ENCODE measurements at places on chromosomes 5 and 9.

GRCh38 chr9:36987891-36988290 lies 46.2 kb downstream of the PAX5 start:
- no peak for DNase-seq

- DNase-seq: no peak
These were observed 5.2 kb upstream of the CRB2 start for GRCh38 chr9:123350590-123351310.

- DNase-seq: no peak
These were observed 56.1 kb downstream of the LSM11 start for GRCh38 chr5:157799578-157799977.

GRCh38 chr9:70015099-70015498 lies 28.5 kb upstream of the MAMDC2 start:
- DNase-seq: no peak

DNA sequence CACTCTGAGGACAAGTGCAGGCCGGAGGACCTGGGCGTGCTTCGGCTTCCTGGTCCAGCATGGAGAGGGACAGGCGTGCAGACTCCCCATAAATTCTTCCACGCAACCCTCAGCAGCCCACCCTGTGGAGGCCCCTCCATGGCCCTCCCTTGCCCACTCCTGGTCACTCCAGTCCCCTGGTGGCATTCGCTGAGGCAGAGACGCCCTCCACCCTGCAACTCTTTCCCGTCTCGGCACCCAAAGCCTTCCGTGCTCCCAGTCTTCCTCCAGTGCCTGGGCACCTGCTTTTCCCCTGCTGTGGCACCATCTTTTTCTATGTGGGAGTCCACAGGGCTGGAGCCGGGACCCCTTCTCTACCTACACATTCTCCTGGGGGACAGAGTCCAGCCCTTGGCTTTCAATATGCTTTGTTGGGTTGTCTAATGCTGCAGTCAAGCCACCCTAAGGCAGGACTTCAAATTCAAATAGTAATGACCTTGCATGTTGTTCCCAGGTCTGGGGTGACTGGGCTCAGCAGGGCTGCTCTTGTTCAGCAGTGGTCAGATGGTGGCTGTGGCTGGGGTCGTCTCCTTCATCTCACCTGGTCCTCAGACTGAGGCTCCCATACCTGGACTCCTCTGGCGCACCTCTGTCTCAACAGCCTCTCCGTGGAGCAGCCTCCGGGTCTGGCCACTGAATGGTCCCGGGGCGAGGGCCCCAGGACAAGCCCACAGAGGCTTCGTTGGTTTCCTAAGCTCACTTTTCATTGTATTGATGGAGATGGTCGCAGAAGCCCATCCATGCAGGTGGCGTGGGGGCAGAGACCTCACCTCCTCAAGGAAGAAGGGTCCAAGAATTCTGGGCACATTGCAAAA lies 15.2 kb downstream of the MRPL36 start:
- no peak for DNase-seq

- no peak for DNase-seq
These were observed 250.5 kb downstream of the DENND1A start for GRCh38 chr9:123679330-123679987.

DNA sequence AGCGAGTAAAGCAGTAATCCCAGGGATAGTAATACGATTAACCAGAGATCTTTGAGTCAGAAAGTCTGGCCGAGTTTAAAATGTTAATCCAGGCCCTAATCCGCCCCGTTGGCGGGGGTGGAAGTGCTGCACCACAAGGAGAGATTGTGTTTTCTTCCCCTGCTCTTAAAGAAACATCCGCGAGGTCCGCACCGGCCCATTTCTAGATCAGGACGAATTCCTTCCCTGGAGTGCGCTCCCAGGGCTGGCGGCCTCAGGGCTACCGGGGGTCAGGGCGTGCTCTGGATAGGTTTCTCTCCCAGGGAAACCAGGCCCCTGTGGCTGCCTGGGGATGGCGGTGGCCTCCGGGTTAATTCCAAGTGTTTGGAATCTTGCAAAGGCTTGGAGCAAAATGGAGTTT lies 9.3 kb upstream of the NEUROG1 start:
- no peak for DNase-seq

DNA sequence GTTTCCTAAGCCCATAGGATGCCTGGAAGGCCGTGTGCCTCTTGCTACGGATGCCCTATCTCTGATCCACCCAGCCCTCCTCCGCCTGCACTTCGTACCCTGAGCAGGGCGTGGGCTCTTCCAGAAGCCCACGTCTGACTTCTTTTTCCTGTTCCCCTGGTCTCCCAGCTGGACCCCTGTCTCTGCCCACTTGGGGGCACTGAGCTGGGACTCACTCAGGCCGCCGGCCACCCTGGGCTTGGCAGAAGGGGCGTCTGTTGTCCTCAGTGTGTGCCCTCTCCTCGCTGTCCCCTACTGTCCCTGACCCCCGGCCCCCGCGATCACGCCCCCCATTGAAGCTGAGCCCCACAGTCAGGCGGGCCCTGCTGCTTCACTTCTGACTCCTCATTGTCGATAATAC lies 22.0 kb upstream of the RXRA start:
- no peak for DNase-seq

- DNase-seq: no peak
These were observed 55.4 kb upstream of the PPP3R2 start for GRCh38 chr9:101650142-101650541.

DNA sequence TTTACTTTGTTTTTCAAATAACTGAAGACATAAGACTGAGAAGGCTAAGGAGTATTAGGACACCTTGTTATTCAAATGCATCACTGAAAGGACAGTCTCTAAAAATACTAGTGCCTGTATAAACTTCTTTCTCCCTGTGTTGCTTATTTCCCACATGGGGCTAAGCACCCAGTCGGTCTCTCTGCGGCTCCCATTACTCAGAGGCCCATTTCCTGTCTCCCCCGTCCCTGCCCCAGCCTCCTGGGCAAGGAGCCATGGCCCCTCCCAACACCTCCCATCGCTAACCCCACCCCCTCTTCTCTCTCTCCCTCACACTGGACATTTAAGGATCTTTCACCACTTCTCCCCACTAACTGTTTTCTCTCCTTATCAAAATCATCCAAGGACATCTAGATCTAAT lies 81.9 kb downstream of the EBF1 start:
- DNase-seq: peak; percentile 24

GRCh38 chr9:121399883-121400607 lies 30.0 kb upstream of the STOM start:
- DNase-seq: no peak

All from CD4-positive, alpha-beta T cell treated with Interferon gamma for 1 hour (primary cell).